ENCODE measurements at places on chromosomes 6 and 20.

- DNase-seq, result no peak
Measured at GRCh38 chr20:35891375-35891774, 62.9 kb downstream of the SCAND1 start.

- DNase-seq, result no peak
Measured at GRCh38 chr6:153016846-153017245, 14.3 kb upstream of the MTRF1L start.

DNA sequence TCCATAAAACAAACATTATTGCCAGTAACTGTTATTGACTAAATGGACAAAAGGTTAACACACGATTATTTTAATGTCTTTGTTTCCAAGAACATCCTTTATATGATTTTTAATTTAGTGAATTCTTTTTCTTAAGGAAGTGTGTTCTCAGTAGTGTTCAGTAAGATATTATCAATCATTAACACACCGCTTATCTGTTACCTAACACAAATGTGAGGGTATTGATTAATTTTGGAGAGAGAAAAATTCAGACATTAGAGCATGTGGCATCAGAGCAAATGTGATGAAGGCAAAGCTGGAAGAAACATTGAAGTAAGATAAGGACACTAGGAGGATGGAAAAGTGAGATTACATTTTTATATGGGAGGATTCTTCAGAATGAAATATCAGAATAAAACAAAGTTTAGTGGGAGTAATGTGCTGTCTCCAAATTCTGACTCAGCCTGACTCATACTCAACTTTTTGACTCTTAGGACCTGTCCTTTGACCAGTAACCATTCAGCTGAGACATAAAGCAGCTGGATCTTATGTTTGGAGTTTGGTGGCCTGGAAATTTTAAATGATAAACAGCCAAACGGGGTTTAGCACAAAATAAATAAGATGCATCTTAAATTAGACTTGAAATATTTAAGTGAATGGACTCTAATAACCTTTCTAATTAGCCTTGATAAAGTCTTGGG lies 348.6 kb downstream of the CD109 start:
- no peak for DNase-seq

DNA sequence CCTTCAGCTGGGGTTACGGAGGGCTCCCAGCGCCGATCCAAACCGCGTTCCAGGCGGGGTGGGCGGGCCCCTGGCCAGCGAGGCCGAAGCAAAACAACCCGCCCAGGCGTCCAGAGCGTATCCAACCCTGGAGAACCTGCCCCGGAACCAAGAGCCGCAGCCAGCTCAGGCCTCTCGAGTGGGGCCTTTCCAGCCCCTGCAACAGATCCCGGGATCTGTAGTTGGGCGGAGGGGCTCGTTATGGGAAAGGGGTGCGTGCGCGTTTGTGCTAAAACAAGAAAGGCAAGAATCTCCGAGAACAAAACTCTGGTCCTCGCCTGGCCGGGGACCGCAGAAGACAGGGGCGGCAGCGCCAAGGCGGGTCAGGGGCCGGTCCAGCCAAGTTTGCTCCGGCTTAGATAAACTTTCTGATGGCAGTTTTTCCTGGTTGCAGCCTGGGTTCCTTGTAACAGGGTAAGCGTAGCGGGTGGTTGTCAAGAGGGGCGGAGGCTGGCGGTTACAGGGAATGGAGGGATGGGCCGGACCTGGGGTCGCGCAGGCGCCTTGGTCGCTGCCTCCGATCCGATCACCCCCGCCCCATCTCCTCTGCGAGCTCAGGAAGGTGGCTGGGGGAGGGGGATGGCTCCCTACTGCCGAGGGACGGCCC lies 448 bp upstream of the RIN2 start:
- no peak for DNase-seq
